Epithelial cell of esophagus (primary cell): ENCODE measurements at places on chromosomes 4 and X.

DNA sequence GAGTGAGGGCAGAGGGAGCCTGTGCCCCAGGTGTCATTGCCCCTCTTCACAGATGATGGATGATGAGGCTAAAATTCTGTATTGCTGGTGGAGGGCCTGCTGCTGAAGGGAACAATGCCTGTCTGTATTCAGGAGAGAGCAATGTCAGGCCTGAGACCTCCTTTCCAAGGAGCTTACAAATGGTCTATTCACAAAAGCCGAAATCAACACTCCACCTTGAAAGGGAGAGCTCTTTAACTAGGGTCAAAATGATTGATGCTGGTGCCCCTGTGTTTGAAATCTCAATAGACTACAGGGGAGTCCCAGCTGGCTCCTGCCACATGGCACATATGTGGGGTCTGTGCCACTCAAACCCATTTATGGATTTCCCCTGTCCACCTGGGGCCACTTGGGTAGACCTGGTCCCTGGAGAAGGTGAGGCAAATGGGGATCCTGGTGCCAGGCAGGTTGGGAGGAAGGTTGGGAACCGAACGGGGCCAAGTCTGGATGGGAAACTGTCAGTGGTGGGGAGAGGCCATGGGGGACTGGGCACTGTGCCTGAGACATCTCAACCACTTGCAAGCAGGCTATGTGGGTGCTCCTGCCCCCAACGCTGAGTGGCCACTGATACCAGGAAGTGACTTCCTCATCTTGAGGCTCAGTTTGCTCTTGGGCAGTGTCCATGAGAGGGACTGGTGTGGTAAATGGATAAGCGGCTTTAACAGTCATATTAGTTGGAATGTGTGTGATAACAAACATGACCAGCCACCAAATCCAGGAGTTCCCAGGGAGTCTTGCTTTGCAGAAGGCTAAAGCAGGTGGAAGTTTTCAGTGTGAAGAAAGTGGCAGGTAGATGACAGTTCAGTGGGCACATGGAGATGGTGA is 223.8 kb upstream of the PSAPL1 start:
- DNase-seq = no peak

DNA sequence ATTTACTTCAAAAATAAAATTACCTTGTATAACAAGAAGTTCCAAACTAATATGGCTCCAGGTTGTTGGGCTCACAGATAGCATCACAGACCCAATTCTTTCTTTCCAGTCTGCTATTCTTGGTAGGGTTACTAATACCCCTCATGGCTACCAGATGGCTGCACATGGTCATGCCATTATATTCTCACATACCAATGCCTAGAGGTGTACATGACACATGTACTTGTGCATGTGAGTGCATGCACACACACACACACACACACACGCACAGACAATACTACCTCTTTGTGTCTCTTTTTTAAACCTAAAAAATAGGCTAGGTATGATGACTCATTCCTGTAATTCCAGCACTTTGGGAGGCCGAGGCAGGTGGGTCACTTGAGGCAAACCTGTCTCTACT is 31.1 kb downstream of the FBXO8 start:
- peak; percentile 21 for DNase-seq

GRCh38 chr4:176268963-176269362 is at the start of gene ASB5:
ASB5 (minus strand) TSS chr4:176269222; CDS start chr4:176269108, 114 bp downstream.
- DNase-seq = no peak

GRCh38 chr4:69471639-69472038 is 24.1 kb downstream of the UGT2B4 start:
- no peak for DNase-seq

DNA sequence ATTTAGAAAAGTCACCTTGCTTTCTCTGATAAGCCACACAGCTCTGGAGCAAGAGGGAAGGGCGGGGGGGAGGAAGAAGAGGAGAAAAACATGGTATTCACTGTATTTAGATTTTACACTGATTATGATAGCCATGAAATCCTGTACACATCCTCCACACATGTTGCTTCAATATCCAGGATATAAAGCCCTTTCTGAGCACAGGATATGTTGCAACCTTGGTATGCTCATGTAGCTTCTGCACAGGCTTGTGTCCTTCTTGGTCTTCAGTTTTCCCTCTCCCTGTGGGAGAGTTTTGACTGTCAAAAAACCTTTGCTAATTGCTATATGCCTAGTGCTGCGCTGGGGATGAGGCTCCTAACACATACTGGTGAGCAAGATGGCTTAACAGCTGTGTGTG is 61.9 kb upstream of the DAPP1 start:
- peak; percentile 40 for DNase-seq

- no peak for DNase-seq
Measured at GRCh38 chr4:41437111-41437536, 100.8 kb upstream of the LIMCH1 start.

DNA sequence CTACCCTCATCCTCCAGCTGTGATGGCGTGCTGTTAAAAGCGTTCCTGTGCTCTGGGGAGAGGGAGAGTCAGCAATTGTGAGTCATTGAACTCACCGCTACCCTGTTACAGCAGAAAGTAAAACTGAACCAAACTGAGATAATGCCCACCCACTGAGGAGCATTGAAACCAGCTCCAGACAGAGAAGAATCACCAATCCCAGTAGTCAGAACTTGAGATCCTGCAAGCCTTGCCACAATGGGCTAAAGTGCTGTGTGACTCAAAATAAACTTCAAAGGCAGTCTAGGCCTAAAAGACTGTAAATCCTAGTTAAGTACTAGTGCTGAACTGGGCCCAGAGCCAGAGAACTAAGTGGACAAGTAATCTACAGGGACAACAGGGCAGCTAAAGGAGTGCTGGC is 1394.2 kb upstream of the DIAPH2 start:
- DNase-seq = peak; percentile 10

DNA sequence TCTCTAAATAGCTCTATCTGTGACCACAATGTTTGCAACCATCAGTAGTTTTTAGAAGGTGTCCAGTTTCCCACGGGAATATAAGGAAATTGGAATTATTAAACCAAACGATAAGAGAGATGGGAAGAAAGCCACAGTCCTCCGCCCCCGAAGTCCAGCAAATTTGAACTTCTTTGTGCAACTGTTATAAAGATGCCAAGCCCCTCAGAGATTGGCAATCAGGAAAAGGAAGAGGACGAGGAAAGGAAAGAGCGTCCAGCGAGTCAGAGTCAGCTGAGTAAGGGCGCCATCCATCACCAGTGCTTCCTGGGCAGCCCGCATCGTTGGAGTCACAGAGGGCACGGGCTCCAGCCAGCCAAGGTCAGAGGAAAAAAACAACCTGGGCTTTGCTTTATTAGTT is 35.7 kb downstream of the LDB2 start:
- no peak for DNase-seq

GRCh38 chr4:38856524-38857337 is at the start of gene TLR6:
TLR6 (minus strand) TSS chr4:38856817; CDS start chr4:38829473, 27,344 bp downstream.
- DNase-seq = peak; percentile 82

DNA sequence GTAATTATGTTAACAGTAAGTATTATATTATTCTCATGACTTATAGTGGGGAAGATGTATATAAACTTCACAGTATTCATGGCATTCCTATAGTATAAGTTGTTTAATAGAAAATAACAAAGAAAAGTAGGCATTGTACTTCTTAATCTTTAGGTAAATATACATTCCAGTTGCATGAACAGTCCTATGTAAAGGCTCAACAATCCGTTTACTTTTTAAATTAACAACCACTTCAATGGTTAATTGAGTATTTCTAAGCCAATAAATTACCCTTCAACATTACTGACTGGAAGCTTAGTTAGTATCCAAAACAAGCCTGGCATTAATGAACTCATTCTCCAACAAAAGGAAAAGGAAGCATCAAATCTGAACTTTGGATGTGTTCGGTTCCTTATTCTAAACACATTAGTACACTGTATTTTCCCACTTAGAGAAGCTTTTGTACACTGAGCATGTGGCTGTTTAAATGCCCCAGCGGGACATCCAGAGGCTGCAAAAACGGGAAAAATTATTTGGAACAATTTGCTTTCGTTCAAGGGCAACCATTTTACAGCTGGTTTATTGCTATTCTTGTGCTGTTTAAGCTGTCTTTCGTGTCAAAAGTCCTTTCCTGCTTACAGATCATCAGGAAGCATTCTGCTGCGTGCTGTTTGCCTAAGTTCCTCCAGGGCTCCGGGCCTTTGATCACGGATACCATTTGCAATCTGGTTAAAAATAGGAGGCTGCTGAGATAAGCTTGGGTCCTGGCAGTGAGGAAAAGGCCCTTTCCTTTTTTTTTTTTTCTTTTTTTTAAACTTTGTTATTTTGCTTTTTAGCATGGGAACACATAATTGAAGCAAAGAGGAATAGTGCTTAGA is 460.3 kb downstream of the SPRY1 start:
- DNase-seq = peak; percentile 31

DNA sequence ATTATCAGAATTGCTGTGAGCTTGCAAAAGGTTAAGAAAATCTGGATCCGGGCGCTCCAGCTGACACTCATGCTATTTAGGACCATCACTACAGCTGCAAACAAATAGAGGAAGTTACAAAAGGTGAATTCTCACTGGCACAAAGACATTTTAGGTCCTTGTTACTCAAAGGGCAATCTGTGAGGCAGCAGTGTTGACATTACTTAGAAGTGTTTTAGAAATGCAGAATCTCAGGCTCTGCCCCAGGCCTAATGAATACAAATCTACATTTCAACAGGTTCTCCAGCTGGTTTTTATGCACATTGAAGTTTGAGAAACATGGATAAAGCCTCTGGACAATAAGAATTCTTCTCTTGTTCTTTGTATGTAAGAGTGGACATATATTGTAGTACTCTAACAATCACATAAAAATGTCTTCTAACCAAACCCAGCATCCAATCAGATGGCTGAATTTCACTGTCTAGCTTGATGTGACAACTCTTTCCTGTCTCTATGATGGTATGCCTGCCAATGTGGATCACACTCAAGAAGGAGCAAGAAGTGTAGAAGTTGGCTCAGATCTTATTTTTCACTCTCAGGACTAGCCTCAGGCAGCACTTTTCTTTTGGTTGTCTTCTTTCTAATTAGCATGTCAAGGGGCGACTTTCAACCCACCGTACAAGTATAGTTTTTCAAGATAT is 18.8 kb downstream of the SLC7A11 start:
- DNase-seq = no peak

- no peak for DNase-seq
Measured at GRCh38 chrX:40248822-40249221, 151.1 kb upstream of the BCOR start.

GRCh38 chrX:11309220-11309619 is 16.0 kb downstream of the AMELX start:
- no peak for DNase-seq

DNA sequence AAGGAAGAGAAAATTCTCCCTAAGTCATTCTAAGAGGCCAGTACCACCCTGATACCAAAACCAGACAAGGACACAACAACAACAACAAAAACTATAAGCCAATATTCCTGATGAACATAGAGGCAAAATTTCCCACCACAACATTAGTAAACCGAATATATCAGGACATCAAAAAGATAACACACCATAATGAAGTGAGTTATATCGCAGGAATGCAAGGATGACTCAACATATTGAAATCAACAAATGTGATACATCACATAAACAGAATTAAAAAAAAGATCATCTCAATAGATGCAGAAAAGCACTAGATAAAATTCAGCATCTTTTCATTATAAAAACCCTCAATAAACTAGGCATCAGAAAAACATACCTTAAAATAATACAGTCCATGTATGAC is 1844.4 kb upstream of the PCDH10 start:
- DNase-seq = peak; percentile 35

- DNase-seq = peak; percentile 38
Measured at GRCh38 chrX:46838486-46838870, 1.6 kb downstream of the RP2 start.

- peak; percentile 0 for DNase-seq
Measured at GRCh38 chrX:29948653-29949052, 266.7 kb upstream of the MAGEB2 start.

GRCh38 chrX:70675284-70675683 is 230.6 kb downstream of the DLG3 start:
- DNase-seq = no peak

DNA sequence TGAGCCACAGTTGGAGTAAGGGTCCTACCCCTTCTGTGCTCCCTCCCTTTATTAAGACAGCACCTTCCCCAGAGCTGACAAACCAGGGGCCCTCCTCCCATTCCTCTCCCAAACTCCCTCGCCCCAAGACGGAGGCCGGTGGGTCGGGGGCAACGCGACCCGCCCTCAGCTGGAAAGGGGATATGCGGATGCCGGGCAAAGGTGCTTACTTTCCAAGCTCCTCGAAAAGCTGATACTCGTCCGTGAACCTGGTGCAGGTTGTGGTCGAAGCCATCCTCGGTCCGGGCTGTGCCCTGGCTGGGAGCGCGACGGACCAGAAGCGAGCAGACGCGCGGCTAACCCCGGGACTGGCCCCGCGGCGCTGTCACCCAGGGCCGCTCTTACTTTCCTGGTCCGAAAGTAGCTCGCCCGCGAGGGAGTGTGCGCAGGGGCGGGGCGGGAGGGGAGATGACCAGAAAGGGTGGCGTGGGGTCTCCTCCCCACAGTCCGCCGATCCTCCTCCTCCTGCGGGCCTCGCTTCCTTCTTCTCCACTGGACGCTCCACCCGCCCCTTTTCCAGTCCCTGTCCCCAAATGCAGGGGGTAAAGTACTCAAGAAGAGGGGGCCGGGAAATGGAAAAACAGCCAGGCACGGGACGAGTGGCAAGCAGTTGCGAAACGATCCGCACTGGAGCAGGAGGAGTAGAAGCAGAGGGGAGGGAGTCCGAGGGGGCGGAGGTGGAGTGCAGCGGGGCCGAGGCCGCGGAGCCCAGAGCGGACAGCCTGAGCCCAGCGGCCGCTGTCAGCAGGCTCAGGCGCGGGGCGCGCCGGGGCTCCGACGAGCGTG is 531 bp downstream of the CAMK2D start:
- DNase-seq = peak; percentile 52
